ENCODE measurements at places on chromosomes 16 and 17.

DNA sequence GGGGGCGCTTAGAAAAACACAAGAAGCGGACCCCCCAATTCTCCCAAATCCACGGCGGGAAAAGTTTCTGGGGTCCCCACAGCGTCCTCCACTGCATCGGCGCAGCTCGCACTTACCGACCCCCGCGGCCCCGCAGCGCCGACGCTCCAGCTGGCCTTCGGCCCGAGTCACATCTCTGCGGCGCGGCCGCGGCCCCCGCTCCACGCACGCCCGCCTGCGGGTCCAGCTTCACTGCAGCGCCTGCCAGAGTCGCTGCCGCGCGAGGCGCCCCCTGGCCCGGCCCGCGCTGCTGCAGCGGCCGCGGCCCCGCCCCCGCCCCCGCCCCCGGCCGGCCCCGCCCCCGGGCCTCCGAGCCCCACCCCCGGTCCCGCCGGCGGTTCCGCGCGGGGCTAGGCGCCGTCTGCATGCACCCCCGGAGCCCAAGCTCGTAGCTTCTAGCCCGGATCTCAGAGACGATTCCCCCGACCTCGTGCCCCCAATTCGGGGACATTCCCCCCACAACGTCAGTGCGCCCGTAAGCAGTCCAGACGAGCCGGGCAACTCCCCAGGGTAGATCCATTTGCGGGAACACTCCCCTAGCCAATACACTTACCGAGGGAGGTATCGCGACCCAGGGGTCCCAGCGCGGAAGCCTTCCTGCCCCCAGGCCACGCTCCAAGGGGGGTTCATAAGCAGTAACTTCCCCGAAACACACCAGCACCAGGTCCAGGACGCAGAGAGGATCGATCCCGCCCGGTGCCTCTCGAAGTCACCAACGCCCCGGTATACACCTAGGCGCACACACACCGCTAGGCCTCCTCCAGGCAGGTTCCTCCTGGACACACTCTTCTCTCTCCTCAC is at the start of gene GPRC5B:
Gene GPRC5B (minus strand): TSS at position 238 of the 840 bp plus-strand sequence. CDS start 12,003 bp downstream, outside the sequence.
- DNase-seq: peak; percentile 73

DNA sequence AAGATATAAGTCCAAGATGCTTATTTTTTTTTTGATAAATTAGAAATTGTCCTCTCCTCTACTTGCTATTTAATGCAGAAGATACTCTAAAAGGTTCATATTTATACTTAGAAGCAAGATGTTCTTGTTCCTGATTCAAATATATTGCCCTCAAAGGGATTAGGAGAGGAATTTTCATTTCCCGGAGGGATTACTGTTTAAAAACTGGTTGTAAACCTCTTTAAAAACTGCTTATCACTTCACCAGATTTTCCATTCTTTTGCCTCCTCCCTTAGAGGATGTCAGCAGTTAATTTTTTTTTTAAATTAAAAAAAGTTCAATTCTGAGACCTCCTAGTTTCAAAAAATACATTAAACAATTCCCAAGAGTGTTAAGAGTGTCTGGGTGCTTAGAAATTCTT is 2.8 kb downstream of the TENT4B start:
- DNase-seq: no peak

DNA sequence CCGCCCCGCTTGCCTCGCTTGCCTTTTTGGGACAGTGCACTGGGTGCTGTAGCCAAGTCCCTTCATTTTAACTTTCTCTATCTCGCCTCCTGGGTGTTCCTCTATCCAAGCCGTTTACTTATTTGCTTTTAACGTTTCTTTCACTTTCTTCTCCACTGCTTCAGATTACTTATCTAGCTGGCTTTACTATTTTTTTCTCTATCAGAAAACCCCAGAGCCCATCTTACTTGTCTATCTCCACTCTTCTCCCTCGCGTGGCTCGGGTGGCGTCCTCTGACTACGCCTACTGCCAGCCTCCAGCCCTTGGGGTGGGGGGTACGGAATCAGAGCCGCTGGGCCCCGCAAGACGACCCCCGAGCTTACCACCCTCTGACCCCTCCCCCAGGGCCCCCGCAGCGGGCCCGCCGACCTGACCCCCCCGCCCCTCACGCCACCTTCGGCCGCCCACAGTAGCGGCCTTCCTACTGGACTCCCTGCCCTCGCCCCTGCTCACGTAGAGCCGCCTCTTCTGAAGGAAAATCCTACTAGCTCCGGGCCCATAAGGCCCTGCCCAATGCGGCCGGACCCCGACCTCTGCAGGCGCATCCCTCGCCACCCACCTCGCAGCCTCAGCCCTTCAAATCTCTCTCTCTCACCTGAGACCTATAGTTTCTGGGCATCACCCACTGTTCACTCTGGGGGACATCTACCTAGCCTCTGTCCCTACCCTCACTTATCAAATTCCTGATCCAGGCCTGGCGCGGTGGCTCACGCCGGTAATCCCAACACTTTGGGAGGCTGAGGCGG is 1.0 kb upstream of the SLC12A4 start:
- no peak for DNase-seq

- no peak for DNase-seq
Measured at GRCh38 chr16:60214311-60214710, 1480.2 kb upstream of the GOT2 start.
